Activated T-helper 1 cell treated with anti-CD3 and anti-CD28 coated beads, Interleukin-2, amount 50 U/mL, for 16 hours (primary cell): ENCODE measurements at places on chromosomes 16 and 17.
A peak's percentile ranks its signal among the peaks of the same experiment; 100 is the strongest.

DNA sequence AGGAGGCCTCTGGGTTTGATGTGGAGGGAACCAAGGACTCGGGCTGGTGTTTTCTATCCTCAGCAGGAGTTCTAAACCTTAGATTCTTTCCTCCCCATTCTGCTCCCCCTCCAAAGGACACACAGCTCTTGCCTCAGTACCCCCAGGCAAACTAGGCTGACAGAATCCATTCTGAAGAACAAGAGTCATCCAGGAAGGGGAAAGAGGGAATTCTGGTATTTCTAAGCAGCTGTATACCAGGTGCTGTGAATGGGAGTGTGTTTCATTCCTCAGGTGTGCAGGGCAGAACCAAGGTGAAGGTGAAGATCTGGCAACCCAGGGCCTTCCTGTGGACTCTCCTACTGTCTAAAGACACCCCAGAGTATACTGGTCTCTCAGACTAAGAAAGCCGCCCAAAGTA lies 4.1 kb downstream of the INPP5K start:
- no peak for DNase-seq

DNA sequence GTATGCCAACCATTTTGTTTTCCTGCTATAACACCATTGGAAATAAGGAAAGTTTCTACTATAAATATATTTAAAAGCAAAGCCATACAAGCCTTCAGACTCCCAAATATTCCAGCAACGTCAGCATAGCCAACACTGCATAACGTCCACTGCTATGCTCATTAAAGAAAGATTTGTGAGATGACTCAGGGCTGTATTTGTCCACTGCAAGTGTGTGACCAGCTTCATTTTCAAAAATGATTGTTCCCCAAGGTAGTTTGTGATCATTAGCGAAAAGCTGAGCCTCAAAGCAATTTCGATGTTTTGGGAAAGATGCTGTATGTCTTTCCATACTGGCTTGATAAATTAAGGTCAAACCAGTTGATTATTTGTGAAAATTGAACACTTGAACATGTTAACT lies 14.9 kb upstream of the CCDC182 start:
- DNase-seq, result no peak

DNA sequence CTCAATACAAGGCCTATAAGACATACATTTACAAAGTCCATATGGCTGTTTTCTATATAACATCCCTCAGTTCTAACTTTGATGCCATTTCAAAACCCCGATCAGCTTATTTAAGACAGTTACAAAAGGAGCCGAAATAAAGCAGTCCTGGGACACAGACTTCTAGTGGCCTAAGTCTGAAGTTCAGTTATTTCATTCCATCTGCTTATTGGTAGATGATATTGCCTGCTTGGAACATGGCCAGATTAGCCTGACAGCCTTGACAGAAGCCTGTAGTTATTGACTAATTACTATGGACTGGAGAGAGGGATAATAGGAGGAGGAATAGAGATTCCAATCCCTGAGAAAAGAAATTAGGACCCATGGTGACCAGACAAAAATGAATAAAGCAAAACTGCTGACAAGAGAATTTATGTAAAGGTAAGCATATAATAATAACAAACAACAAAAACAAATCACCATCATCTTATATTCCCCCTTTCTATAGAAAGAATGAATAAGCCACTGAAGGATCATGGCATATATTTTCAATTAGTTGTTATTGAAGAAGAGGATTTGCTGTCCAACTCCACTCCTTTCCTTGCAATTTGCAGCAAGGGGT lies 206.3 kb upstream of the TOM1L1 start:
- DNase-seq, result no peak

DNA sequence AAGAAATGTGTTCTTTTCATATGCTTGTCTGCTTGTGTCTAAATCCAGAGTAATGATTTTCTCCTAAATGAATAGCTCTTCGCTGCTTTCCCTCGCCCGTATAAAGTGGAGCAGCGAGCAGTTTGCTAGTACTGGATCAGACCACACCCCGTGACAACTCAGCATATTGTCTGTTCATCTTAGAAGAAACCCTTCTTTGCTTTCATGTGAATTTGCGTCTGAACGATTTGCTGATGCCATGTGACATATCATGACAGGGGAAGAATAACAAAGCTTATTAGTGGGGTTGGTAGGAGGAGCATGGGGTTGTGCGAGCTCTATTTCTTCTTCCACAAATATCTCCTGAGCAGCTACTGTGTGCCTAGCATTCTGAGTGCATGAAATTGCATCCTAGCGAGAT lies 44.1 kb upstream of the CACNG4 start:
- no peak for DNase-seq

GRCh38 chr16:3369073-3369472 lies 13.4 kb downstream of the OR2C1 start:
- DNase-seq, result no peak

- DNase-seq, result peak; percentile 24
Observed at GRCh38 chr16:47142821-47143676, 696 bp downstream of the NETO2 start.

DNA sequence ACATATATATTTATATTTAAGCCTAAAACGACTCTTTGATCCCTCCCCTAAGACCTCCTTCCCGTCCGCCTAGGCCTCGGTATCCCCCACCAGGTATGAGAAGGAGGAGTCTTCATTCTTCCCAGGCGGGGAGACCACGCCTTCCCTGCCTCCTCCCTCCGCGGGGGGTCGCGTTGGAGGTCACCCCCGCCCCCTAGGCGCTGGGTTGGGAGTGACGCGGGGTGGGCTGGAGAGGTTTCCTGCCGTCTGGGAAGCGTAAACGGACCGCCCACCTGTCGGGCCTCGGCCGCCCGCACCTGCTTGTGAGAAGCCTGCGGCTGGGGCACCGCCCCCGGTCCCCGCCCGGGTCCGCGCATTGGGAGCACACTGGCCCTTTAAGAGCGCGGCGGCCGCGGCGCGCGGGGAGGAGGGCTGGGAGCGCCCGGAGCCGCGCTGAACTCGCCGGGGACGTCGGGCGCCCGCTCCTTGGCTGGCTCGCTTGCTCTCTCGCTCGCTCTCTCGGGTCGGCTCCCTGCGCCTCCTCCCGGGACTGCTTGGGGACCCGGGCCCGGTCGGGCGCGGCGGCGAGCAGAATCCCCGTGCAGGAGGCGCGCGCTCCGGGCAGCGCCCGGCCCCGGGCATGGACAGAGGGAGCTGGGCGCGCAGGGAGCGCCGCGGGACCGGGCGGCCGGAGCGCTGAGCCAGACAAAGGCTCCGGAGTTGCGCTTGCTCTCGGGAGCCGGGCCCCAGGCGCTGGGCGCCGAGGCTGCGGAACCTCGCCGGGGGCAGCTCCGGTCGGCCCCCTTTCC lies at the start of gene MMP15:
MMP15 (plus strand) TSS at position 404 of the 788 bp plus-strand sequence. CDS start 597 bp downstream, outside the sequence.
- DNase-seq, result peak; percentile 25

DNA sequence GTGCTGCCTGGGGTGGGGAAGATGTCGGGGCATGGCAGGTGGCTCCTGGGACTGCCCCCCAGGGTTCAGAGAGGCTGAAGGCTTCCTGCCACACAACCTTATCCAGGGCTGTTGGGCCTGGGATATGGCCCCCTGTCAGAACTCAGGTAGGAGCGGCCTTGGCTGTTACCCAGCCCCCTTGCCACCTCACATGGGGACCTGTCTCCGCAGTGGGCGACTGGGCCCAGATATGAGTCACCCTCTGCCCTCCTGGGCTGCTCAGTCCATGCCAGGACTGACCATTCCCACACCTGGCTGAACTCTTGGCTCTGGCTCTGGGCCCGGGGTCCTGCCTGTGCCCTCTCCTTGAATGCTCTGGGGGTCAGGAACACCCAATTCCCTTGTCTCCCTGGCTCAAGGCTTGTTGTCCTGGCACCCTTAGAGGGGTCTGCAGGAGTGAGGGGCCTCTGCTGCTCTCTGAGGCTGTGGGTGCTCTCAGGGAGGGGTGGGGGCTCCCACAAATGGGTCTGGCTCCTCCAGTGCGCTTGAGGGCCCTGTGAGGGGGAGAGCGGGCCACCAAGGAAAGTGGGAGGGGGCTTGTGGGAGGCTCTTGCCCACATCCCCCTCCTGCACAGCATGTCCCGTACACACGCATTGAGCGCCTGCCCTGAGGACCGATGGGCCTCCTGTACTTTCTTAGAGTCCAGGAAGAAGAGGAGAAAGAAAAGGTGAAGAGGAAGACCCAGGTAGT lies 36.0 kb downstream of the LGALS9 start:
- DNase-seq, result no peak

GRCh38 chr17:44492706-44493272 lies 10.4 kb downstream of the GPATCH8 start:
- no peak for DNase-seq

GRCh38 chr16:48556913-48557351 lies 53.0 kb downstream of the N4BP1 start:
- no peak for DNase-seq

GRCh38 chr16:831571-832413 lies 31.3 kb upstream of the GNG13 start:
- DNase-seq, result no peak

DNA sequence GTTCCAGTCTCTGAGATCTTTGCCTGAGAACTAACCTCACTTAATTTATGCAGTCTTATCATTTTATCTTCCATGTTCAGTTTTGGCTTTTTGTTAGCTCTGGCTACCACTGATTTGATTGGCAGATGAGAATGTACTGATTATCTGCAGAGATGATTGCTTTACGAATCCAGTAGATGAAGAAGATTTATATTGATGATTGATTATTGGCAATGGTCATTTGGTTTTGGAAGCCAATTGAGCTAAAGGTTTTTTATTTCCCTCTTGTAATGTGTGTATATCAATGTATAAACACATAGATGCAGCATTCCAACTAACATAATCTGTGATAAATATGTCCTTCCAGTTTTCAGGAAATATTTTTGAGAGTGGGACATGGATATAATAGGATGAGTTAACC lies 763.6 kb downstream of the CDH11 start:
- DNase-seq, result no peak

- DNase-seq, result no peak
Observed at GRCh38 chr16:88948781-88949490, 28.1 kb downstream of the CBFA2T3 start.

DNA sequence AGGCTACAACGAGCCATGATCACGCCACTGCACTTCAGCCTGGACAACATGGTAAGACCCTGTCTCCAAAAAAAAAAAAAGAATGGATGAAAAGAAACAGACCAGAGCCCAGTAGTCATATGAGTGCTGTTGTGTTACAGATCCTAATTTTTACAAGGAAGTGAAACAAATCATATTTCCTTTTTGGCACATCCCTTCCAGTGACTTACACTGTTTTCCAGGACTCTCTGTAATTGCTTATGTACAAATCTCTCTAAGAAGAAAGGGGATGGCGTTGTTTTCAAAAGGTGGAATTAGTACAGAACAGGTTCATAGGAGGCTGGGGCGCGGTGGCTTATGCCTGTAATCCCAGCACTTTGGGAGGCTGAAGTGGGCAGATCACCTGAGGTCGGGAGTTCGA lies 19.8 kb upstream of the ZNF594 start:
- DNase-seq, result no peak

DNA sequence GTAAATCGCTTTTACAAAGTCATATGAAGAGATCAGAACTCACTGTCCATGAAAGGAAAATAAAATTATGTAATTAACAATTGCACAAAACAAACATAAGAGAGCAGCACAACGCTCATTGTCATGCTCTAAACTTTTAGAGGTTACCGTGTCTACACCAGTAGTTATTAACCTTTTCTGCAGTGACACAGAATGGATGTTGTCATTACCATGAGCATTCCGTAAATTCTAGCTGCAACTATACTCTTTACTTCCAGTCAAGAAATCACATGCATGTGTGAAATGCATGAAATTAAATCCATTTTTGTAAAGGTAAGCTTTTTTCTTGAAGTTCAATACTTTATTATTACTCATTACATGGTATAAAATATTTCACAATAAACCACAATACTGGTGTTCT lies 38.2 kb downstream of the USP32 start:
- no peak for DNase-seq

DNA sequence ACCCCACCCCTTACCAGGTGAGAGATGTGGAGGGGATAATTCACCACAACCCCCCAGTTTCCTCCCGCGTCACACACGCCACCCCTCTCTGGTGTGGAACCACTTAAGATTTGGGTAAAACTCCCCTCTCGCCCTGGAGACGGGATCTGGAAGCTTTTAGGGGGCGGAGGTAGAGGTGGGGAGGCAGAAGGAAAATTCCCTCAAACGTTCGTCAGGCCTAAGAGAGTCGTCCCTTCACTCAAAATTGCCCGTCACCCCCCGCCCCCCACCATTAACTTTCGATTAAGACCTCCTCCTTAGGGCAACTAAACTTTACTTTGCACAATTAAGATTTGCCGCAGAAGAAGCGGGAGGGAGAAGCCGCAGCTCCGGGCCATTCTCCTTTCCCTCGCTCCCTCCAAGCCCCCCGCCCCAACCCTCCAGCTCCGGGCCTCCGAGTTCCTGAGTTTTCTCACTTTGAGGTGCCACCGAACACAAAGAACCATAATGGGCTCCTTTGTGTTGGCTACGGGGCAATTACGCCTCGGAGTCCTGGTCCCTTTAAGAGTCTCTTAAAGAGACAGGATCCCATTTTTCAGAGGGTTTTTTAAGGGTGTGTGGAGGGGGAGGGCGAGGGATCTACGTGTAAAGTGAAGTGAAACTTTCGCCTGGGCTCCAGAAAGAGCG lies 985 bp upstream of the FZD2 start:
- no peak for DNase-seq

DNA sequence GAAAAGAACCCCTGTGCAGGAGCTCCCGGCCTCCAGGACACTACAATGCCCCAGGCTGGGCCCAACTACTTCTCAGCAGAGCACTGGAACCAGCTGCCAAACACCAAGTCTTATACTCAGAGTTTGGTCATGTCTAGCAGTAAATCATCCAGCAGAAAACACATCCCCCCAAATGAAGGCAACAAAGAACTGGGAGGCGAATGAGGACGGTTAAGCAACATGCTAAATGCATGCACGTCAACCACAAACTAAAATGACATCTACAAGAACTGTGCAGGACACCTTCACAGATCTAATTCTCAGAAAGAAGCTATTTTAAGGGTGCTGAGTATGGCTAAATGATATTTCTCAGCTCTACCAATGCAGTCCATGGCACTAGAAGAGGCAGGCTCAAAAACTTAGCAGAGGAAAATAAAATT lies 7.6 kb upstream of the IRX5 start:
- no peak for DNase-seq

DNA sequence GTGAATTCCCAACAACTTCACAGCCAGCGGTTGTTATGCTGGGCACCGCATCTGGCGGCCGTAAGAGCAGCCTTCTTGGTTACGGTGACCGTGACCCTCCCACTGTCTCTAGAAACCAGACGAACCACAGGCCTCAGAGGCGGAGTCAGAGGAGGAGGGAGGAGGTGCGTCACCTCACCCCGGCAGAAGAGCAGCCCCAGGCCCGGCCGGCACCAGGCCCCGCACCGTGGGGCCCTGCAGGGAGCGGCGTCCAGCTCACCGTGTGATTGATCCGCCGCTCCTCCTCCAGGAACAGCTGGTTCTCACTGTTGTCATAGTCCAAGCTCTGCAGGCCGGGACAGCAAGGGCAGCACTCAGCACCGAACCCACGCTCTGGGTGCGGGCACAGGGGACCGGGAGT lies 13.7 kb downstream of the CLCN7 start:
- DNase-seq, result no peak

DNA sequence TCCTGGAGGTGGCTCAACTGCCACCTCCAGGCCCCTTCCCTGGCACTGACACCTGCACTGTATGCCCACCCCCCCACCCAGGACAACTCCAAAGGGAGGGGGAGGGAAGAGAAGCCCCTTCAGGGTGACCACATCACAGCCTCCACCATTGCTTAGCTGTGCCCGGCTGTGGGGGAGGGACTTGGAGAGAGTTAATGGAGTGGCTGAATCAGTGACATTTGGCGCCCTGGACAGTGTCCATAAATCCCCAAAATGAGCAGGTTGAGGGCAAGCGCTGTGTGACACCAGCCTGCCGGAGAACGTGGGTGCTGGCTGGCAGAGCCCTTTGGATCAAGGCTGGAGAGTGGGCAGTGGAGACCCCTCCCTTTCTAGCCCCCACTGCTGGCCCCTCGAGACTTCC lies 883 bp downstream of the USH1G start:
- no peak for DNase-seq
